ENCODE measurements at places on chromosomes 4 and X. TPM values are rescaled to one million over a fixed set of nuclear protein-coding genes. Genes with fewer than 3 reads are reported as not detected.

Gene CCKAR
- total RNA-seq = not detected

Gene CFAP47
- 0.26 TPM for total RNA-seq

Gene ACOX3
- 26.5 TPM for total RNA-seq

Gene COL4A6
- 0.03 TPM for total RNA-seq

Gene ANXA10
- total RNA-seq = 1.2 TPM

All from A172 (cell line).